ENCODE measurements at places on chromosomes 6 and 20. TPM values are rescaled to one million over a fixed set of nuclear protein-coding genes. Genes with fewer than 3 reads are reported as not detected.
A peak's percentile ranks its signal among the peaks of the same experiment; 100 is the strongest.

GRCh38 chr20:5100684-5101347 is 18.9 kb downstream of the PCNA start:
- DNase-seq, result peak; percentile 79

GRCh38 chr6:111852725-111853124 is 20.5 kb downstream of the FYN start:
- no peak for DNase-seq

The SPEF1 gene
- 0.16 TPM for total RNA-seq

The ZC3H12D gene
- 6.0 TPM for total RNA-seq

The R3HDML gene
- not detected for total RNA-seq

All from activated CD8-positive, alpha-beta T cell treated with anti-CD3 and anti-CD28 coated beads, Interleukin-2, amount 10 ng/mL, durations not matched to agents 7 days and 5 days (primary cell).